ENCODE measurements at places on chromosomes 6 and 20.

DNA sequence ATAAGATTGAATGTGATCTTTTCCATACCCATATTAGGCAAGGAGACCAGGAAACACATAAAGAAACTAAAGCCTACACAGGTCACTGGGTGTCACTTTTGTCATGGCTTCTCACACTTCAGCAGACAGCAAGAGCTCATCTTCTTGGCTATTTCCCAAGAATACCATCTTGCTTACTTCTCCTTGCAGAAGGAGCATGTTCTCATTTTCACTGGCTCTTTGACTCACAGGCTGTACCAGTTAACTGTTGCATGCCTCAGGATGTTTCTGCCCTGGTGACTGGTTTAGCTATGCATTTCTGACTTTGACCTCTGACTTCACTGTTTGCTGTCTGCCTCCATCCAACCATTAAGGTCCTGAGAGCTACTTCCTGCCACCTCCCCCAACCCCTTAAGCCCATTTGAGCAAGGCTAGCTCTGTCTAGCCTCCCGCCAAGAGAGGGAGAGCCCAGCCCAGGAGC is 40.3 kb upstream of the OGFRL1 start:
- DNase-seq = no peak

- DNase-seq = no peak
These were observed 225.3 kb upstream of the CDH4 start for GRCh38 chr20:61026731-61027130.

DNA sequence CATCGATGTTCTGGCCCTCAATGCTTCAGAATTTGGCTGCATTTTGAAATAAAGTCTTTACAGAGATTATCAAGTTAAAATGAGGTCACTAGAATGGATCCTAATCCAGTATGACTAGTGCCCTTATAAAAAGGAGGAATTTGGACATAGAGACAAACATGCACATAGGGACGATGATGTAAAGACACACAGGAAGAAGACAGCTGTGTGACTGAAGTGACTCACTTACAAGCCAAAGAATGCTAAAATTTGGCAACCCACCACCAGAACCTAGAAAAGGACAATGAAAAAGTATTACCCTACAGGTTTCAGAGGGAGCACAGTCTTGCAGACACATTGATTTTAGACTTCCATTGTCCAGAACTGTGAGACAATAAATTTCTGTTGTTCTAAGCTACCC is 322.8 kb upstream of the GJE1 start:
- DNase-seq = no peak

DNA sequence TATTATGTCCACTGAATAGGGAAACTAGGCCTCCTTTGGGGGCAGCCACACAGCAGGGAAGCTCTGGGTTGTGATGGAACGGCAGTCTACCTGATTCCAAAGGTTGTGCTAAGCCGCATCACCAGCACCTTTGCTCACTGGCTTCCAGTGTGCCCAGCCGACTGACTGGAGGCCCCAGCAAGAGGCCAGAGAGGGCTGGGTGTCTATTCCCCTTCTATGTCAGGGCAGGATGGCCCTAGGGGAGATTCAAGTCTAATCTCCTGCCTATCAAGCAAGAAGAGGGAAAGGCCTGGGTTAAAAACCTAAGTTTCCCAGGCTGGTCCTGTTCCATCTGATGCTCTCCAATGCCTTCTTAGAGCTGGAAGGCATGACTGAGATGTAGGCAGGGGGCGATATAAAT is 53.6 kb downstream of the JPH2 start:
- no peak for DNase-seq

- DNase-seq = no peak
These were observed 182.7 kb downstream of the TBX18 start for GRCh38 chr6:84581494-84582259.
